Motor neuron (in vitro differentiated cells): ENCODE measurements at places on chromosomes 5 and 9.
A peak's percentile ranks its signal among the peaks of the same experiment; 100 is the strongest.

GRCh38 chr9:84027201-84027600 lies 46.6 kb downstream of the RMI1 start:
- ATAC-seq: no peak

GRCh38 chr9:98607787-98608186 lies 100.9 kb downstream of the GABBR2 start:
- ATAC-seq: no peak

- no peak for ATAC-seq
These were observed 3.4 kb downstream of the ADGRD2 start for GRCh38 chr9:124453586-124454191.

GRCh38 chr9:133148199-133149129 lies 15.2 kb downstream of the GBGT1 start:
- peak; percentile 2 for ATAC-seq

DNA sequence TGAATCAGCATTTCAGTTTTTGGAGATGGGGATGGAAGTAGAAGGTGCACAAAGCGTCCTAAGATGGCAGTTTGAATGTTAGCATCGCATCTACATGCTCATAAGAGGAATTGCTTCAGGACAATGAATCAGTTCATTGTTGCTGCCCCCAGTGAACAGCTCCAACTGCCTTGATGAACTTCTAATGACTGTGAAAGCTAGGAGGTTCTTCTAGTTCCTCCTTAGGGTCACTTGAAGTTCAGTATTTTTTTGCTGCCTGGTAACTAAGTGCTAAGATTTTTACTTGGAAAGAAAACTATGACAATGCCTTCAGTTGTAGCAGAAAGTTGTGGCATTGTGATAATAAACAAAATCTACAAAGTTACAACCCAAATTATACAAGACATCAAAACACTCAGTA lies 271.6 kb downstream of the RAB3C start:
- ATAC-seq: no peak

DNA sequence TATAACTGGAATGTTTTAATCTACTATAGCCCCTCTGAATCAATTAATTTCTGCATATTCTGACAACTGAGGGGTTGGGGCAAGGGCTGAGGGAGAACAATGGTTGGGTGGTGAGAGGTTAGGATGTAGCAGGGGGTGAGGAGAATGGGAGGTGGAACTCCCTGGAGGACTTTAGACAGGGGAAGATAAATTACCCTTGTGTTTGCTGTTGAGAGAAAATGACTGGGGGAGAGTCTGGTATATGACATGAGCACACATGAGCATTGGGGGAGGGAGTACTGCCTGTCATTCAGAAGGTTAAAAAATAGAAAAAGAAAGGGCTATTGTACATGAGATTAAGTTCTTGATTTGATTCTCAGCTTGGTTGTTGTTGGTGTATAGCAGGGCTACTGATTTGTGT lies 37.2 kb upstream of the PAPPA start:
- ATAC-seq: peak; percentile 50

DNA sequence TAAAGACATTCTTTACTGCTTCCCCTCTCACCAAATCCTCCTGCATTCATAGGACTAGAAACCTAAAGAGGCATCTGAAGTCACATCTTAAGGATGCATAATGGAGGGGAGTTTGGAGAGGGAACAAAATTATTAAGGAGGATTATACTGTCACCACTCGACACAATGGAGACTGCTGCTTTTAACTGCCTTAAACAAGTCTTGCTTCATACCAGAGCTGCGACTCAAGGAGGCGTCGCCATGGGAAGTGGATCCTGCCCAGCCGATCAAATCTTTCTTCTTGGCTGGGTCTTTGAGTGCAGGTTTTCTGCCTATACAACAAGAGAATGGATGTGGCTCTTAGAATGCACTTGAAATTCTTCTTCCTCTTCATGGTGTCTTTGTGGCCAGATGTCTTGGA lies 66.7 kb upstream of the FOXE1 start:
- peak; percentile 54 for ATAC-seq

GRCh38 chr9:94449486-94449885 lies 105.4 kb upstream of the PCAT7 start:
- no peak for ATAC-seq

GRCh38 chr5:135149956-135150723 lies 116.1 kb upstream of the PITX1 start:
- ATAC-seq: no peak

GRCh38 chr5:179165421-179166170 lies 105.4 kb downstream of the ZNF354C start:
- no peak for ATAC-seq

DNA sequence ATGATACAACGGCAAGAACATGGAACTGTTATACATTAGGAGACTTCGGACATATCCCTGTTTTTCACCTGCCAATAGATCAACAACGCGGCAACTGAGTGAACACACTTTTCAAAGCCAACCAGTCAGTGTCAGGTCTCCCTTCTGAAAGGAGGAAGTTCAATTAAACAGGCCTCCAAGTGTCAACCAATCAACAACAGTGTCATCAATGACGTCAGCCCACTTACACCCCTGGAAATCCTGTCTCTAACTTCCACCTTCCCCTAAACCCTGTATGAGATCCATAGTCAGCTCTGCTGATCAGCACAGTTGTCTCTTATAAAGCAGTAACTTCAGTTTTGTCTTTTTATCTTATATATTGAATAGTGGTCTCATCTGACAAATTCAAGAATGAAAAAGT lies 36.6 kb downstream of the DMRT3 start:
- no peak for ATAC-seq

GRCh38 chr5:78527054-78527859 lies 121.3 kb downstream of the LHFPL2 start:
- ATAC-seq: peak; percentile 30

DNA sequence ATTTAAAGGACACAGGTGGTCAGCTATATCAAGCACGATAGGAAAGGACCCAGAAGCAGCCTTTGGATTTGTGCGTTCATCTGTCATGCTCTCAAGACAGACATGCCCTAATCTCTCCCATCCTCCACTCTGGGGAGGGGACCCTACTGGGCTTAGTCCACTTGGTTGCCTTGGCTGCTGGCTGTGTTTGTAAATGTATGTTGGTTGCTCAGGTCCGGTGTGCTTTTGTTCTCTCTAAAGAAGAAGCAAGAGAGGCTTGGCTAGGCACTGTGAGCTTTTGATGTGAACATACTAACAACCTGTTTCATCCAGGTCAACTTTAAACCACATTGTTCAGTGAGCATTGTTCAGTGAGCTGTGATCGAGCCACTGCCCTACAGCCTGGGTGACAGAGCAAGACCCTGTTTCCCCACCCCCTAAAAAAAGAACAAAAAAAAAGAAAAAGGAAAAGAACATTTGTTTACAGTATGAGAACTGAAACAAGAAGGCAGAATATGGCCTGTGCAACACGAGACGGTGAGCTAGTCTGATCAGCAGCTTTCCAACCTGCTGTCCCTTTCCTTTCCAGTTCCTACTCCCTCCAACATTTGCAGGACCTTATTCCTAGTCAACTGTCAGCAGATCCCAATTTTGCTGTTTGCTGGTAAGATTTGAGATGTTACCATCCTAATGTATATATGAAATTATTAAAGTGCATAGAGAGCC lies 228.3 kb downstream of the ARHGAP26 start:
- no peak for ATAC-seq
